ENCODE measurements at places on chromosomes 2 and 18.

GRCh38 chr2:230678451-230678850 is 34.2 kb upstream of the CAB39 start:
- DNase-seq, result no peak

DNA sequence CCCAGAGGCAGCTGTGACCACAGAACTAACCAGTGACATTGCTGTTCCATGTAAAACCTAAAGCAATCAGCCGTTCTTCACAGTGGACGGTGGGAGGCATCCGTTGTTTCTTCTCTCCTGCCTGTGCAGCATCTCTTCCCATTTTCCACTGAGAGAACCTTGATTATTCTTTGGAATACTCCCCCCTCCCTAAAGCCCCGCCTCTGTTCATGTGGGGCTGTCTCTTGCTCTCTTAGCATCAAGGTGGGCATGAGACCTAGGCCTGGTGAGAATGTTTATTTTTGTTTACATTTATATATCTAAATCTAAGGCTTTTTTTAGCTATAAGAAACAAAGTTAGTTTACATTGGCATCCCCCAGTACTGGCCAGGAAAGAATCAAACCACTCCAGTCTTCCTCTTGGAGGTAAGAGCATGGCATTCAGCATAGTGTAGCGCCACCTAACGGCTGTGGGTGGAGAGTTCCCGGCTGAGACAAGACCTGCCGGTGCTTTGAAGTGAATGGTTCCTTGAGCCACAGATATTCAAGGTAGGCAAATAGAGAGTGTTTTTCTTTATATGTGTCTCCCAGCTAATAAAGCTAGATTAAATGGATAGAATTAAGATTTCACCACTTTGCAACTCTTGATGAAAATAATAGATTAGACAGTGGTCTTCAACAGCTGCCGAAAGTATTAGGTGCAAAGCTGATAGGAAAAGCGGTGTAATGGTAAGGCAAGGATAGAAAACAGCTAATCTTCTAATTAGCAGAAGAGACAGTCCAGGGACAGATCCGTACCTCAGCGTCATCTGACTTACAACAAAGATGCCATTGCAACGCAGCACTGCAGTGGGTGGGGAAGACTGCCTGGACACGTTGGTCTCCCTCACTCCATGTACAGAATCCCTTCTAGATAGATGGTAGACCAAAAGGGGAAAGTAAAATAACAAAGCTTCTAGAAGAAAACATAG is 219.6 kb upstream of the RAB12 start:
- peak; percentile 77 for DNase-seq

GRCh38 chr2:206740800-206741199 is 22.6 kb upstream of the DYTN start:
- DNase-seq, result no peak

GRCh38 chr2:170929686-170930050 is 615 bp downstream of the GORASP2 start:
- peak; percentile 78 for DNase-seq

DNA sequence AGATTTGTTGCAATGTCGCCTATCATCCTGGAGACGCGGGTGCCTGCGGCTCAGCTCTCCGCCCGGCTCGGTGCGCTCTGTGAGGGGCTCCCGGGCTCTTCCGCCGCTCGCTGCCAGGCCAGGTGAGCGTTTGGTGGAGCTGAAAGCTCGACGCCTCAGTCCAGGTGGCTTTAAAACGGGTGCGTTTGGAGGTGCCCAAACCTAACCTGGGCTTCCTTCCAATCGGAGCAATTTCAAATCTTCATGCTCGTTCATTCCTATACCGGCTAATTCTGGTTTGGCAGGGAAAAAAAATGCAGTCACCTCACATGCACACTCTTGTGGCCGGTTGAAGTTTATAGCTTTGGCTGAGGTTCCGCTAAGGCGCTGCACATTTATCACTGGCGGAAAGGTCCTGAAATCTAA is at the start of gene SLC16A14:
Gene SLC16A14, minus strand, starts transcription at position 274 of the 405 bp plus-strand sequence. CDS start 9,572 bp downstream, outside the sequence.
- peak; percentile 9 for DNase-seq

- DNase-seq, result no peak
Observed at GRCh38 chr18:11279461-11279860, 130.1 kb upstream of the PIEZO2 start.

- no peak for DNase-seq
Observed at GRCh38 chr18:7723558-7723957, 156.4 kb downstream of the PTPRM start.

DNA sequence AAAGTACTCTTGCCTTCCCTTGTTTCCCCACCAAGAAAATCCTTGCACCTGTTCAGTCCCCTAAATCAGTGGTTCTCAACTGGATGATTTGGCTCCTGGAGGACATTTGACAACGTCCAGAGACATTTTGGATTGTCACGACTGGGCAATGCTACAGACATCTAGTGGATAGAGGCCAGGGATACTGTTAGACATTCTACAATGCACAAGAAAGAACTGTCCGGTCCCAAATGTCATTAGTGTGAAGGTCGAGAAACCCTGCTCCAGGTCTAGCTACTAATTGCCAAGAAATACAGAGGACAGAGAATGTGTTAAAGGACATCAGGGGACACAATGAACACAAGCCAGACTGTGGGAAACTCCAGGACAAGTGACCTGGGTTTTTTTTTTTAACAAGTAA is 60.0 kb downstream of the LRP2 start:
- DNase-seq, result no peak

DNA sequence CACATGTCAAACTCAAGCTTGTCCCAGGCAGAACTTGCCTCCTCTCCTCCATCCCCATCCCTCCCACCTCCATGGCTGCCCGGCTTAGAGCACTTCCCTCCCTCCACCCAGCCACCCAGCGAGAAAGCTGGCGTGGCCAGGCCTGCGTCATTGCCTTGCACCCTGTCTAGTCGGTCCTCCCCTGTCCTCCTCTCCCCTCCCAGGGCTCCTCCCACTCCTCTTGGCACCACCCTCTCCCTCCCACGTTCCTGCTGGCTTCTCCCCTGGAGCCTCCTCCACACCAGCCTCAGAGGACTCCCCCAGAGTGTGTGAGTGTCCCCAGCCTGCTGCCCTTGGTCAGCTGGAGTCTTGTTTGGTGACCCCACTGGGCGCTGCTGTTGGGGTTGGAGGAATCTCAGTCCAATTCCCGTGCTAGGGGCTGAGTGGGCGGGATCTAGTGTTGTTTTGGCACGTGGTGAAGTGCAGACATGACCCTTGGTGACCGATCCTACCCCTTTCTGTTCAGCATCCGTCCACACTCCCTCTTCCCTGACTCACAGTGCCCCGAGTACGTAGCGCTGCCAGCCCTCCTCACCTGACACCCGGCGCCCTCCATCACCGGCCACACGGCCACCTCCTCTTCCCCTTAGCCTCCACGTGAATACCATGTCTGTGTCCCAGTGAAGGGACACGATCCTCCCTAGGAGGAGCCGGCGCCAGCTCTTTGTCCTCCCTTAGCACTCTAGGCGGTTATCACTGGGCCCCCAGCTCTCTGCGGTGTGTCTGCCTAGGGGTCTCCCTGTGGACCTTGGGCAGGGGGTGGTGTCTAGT is 41.4 kb downstream of the ATP6V1C2 start:
- no peak for DNase-seq

- peak; percentile 66 for DNase-seq
Observed at GRCh38 chr2:127124426-127124825, 17.5 kb upstream of the BIN1 start.

GRCh38 chr2:234986390-234986789 is 34.6 kb downstream of the SH3BP4 start:
- DNase-seq, result no peak

GRCh38 chr18:35369126-35369525 is 8.0 kb downstream of the ZNF396 start:
- DNase-seq, result no peak

DNA sequence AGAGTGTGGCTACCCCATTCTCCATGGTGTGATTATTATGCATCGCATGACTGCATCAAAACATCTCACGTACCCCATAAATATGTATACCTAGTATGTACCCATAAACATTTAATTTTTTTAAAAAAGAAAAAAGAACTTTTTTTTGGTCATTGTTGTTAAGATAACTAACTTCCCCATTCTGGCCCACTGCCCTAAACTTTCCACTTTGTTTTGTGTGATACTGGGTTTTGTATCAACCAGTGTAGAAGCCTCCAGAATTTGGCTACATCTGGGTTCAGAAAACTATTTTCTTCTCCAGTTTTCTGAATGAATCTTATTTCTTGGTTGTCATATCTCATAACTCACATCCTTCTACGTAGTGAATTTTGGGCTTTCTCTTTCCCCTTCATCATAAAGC is 62.3 kb upstream of the NABP1 start:
- DNase-seq, result no peak

GRCh38 chr18:52596748-52597435 is 256.9 kb downstream of the DCC start:
- no peak for DNase-seq

- DNase-seq, result no peak
Observed at GRCh38 chr18:3411854-3412268, 38.1 kb upstream of the TGIF1 start.

- DNase-seq, result no peak
Observed at GRCh38 chr2:127597046-127597983, 48.6 kb upstream of the GPR17 start.

GRCh38 chr2:118974103-118974993 is 32.4 kb downstream of the MARCO start:
- no peak for DNase-seq

- no peak for DNase-seq
Observed at GRCh38 chr2:138948070-138948539, 167.9 kb upstream of the NXPH2 start.

GRCh38 chr2:67883316-67884087 is 179.3 kb downstream of the C1D start:
- no peak for DNase-seq

DNA sequence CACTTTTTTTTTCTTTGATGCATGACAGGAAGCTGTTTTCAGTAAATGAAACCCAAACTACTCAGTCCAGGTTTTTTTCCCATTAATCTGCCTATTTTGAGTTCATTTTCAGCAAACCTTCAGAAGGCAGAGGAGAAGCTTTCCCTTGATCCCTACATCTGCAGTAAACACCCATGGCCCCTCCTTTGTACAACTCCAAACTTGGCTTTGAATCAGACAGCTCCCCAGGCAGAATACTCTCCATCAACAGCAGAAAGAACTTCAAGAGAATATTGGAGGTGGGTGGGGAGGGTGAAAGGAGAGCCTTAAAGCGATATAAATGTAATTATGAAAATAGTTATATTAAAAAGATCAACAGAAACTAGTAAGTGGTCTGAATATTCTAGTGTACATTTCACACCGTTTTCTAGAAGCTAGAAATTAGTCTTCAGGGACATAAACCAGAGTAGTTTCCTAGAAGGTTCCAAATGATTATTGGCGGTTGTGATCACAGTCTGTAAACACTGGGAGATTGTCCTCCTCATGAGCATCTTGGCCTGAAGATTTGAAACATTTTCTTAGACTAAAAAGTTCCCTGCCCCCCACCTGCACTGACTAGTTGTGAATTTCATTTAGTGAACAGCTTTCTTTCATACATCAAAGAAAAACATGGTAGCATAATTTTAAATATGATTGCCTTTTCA is 75.1 kb upstream of the STK39 start:
- no peak for DNase-seq

GRCh38 chr18:24068945-24069693 is 54.6 kb downstream of the TTC39C start:
- DNase-seq, result no peak

- DNase-seq, result no peak
Observed at GRCh38 chr18:48932822-48933510, 17.8 kb downstream of the SMAD7 start.

DNA sequence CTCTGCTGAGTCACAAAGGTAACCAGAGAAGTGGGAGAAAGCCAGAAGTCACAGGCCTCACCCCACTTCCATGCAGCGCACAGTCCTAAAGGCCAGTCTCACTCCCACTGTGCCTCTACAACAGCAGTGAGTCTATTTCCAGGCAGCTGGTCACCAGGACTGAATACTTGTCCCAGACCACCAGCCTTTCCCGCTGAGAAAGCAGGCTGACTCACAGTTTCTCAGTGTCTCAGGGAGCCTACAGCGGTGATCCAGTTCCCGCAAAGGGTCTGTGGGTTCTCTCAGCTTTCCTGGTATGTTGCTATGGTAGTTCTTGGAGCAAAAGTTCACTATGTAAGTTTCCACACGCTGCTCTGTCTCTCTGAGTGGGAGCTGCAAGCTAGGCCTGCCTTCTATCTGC is 622.5 kb downstream of the RNF144A start:
- no peak for DNase-seq

- no peak for DNase-seq
Observed at GRCh38 chr2:238929242-238930081, 81.6 kb downstream of the TWIST2 start.

- DNase-seq, result no peak
Observed at GRCh38 chr2:236783417-236784020, 213.9 kb downstream of the ACKR3 start.

- DNase-seq, result no peak
Observed at GRCh38 chr2:227095346-227095745, 68.7 kb downstream of the COL4A4 start.

- no peak for DNase-seq
Observed at GRCh38 chr2:85886590-85886989, 2.2 kb downstream of the ST3GAL5 start.

- DNase-seq, result no peak
Observed at GRCh38 chr2:239674981-239675825, 274.4 kb upstream of the HDAC4 start.

- DNase-seq, result no peak
Observed at GRCh38 chr2:192465141-192465540, 270.4 kb upstream of the TMEFF2 start.

GRCh38 chr18:27004056-27004829 is 138.7 kb upstream of the AQP4 start:
- DNase-seq, result no peak

DNA sequence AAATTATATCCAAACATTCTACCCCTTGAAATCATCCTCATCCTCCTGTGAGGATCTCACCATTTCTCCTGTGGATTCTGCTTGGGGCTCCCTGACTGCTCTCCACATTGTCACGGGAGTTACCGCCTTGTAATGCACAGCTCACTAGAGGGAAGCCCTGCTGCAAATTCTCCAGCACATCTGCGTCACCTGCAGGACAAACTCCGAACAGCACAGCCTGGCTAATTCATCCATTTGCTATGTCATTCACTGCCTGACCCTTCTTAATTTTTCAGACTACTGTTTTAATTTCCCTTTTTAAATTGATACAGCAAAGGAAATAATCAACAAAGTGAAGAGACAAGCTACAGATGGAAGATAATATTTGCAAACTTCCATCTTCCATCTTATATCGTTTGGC is 627.4 kb downstream of the FBXO15 start:
- peak; percentile 3 for DNase-seq

DNA sequence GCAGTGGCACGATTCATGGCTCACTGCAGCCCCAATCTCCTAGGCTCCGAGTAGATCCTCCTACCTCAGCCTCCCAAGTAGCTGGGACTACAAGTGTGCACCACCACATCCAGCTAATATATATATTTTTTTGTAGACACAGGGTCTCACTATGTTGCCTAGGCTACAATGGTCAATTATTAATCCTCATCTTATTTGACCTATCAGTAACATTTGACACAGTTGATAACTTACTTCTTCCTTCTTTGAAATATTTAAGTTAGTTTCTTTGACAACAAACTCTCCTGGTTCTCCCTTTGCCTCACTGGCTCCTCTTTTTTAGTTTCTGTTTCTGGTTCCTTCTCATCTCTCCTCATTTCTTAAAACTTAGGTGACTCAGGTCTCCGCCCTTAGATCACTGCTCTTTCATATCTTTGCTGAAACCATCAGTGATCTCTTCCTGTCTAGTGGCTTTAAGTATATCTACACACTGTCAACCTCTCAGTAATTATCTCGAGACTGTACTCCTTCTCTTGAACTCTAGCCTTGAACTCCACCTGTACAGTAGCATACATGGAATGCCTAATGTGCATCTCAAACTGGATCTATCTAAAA is 11.5 kb downstream of the PGAP1 start:
- DNase-seq, result no peak

All from Caco-2 (cell line).